Stimulated activated CD8-positive, alpha-beta memory T cell treated with anti-CD3 and anti-CD28 coated beads, Interleukin-2, amount 100 ng/mL, for 1 hour (primary cell): ENCODE measurements at places on chromosomes 6 and 20.

GRCh38 chr20:2930538-2930937 is 57.3 kb downstream of the PTPRA start:
- no peak for DNase-seq

DNA sequence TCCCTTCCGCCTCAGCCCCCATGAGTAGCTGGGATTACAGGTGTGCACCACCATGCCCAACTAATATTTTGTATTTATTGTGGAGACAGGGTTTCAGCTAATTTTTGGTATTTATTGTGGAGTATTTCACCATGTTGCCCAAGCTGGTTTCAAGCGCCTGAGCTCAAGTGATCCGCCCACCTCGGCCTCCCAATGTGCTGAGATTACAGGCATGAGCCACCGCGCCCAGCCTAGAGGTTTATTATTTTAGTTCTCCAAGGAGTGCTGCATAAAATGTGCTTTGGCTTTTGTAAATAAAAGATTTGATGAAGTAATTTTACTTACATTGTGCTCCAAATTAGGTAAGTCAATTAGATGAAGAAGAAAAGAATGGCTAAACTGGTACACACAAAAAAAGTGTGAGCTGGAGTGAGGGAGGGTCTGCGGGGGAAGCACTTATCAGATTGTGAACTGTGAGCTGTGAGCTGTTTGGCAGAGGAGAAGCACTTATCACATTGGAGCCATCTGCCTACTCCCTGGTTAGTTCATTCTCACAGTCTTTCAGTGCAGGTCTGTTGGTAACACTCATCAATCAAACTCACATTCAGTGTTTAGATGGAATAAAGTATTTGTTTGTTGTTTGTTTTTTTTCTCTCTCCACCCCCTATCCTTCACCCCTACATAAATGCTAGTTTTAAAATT is 398.0 kb downstream of the EPHA7 start:
- DNase-seq: no peak

DNA sequence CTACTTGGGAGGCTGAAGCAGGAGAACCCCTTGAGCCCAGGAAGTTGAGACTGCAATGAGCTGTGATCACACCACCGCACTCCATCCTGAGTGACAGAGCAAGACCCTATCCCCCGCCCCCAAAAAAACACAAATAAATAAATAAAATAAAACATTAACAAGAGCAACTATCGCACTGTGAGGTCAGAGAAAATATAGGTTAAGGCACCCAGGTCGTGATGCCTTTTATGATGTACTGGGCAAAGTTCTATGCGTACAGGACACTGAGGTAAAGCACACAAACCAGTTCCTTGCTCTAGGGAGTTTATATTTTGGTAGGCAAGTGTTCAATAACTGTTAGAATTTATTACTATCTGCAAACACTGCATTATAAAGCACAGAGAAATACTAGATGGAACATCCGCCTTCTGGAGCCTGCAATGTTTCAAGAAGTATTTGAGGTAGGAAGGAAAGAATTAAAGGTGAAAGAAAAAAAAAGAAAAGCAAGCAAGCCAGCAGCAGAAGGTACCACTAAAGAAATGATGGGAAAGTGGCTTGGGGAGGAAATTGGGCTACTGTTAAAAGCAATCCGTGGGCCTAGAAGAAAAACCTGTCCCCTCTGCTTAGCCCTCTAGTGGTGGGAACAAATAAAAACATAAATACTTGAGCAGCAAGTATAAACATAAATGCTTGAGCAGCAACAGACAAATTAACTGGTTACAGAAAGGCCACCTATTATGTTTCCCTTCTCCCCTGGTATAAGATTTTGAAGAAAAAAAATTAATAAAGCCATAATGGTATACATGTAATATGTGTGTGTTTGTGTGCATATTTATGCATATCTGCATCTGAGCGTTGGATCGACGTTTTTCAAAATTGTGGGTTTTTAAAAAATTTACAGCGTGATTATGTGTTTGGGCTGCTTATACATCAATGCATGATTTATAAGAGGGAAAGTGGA is 128.0 kb downstream of the PHACTR1 start:
- no peak for DNase-seq

GRCh38 chr6:144149894-144150709 is at the start of gene STX11:
Gene STX11, plus strand, starts transcription at chr6:144150517. Its CDS starts 36,111 bp downstream, at chr6:144186628.
- DNase-seq: peak; percentile 38

GRCh38 chr6:158009114-158009891 is 27.6 kb downstream of the SYNJ2 start:
- DNase-seq: no peak

DNA sequence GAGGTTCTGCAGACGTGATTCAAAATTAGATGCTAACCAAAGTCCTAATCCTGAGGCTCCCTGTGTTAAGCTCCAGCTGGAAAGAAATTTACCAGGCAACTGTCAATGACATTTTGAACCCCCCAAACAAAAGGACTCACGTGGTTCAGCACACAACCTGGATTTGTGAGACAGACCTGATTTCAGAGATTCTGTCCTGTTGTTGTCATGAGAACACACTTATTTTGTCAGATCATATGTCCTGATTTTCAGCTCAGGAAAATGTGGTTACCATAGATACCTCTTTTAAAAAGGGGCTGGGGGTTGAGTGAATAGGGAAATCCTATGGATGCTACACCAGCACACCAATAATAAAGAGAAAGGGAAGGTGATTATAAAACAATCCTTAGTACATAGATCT is 61.6 kb downstream of the MTFR2 start:
- no peak for DNase-seq

GRCh38 chr6:9248133-9248532 is 812.8 kb upstream of the SLC35B3 start:
- no peak for DNase-seq

DNA sequence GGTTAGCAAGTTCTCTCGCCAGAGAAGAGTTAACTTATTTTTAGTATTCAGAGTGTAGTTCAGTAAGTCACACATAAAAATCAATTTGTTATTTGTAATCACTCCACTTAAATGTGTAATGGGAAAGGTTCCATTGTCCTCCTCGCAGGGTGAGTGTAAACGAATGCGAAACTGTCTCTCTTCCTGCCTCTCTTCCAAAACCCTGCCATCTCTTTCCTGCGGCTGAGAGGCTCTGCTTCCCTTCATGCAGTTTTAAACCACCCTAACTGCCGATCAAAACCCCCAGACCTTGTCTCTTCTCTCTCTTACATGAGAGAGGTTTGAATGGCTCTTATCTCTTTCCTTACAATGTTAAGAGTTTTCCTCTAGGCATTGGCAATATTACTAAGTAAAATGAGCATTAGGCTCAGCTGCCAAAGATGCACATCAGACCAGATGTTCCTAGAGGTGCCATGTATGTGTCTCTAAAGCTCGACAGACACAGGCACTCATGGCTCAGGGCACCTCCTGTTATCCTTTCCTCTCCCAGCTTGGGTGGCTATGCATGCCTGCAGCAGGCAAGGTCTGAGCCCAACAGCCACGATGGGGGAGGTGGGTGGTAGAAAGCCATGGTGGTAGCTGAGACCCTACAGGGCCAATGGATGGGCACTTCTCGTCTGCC is 91.2 kb downstream of the JARID2 start:
- DNase-seq: no peak

DNA sequence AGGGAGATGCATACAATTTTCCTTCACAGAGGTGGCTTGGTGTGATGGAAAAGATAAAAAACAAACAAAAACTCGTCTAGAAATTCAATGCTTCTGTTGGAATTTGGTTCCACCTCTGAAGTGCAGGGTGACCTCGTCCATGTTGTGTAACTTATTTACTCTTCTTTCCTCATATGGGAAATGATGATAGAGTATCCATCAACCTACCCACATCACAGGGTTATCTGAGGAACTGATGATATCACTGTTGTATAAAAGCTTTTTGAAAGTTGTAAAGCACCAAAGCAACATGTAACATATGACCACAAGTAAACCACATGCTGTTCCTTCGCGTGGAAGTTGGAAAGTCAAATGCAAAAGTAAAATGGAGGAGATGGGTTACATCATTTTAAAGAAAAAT is 212.0 kb upstream of the SGK1 start:
- DNase-seq: no peak

DNA sequence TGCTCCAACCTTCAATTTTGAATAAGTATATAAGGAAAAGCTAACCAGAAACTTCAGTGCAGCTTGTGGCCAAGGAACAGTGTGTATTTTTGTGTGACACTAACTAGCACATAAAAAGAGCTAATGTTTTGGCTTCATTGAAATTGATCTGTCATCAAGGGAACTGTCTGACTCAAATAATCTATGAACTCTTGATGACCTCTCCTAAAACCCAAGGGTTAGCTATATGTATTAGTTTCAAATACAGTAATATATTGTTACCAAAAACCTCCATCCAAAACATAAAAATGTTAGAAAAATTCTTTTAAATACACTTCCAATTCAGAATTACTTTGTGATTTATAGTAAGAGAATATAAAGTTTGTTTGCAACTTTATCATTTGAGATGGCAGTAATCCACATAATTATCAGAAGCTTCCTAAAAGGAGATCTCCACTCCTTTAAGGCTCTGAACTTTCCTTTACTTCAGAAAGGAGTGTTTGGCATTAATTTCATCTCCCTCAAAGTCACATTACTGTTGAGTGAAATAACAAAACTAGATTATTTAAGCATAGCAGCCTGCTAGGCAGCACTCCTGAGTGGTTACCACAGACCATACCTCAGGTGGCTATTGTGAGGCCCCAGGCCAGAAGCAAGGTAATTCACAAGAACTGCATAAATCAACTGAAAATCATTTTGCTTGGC is 46.3 kb upstream of the HSF2 start:
- no peak for DNase-seq

GRCh38 chr6:96249755-96250154 is 234.0 kb downstream of the FUT9 start:
- no peak for DNase-seq

- no peak for DNase-seq
These were observed 208.2 kb upstream of the RIN2 start for GRCh38 chr20:19549896-19550295.

GRCh38 chr20:57346477-57346876 is 4.6 kb upstream of the RAE1 start:
- DNase-seq: peak; percentile 20

DNA sequence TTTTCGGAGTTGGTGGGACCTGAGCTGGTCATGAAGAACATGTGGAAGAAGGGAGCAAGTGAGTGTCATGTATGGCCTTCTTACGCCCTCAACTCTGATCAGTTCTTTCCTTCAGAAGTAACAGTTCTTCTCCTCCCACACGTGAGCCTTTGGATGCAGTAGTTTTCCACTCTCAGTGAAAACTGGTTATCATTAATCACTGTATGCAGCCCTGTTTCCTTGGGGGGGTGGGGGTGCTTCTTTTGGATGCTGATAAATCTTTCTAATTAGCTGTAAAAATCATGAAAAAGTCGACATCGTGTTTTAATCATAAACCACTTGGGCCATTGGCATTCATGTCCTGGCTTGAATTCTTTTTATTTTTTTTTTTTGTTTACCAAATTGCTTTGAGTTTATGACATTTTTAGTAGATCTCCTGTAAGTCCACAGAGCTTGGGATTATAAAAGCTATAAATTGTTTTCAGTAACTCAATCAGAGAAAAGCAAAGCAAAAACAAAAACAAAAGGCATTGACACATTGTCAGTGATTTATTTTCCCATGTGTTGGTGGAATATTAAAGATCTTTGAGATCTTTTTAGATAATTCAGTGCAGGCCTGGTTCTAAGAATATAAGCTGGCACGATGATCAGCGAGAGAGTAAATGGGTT is 84.8 kb downstream of the TRMT11 start:
- no peak for DNase-seq

DNA sequence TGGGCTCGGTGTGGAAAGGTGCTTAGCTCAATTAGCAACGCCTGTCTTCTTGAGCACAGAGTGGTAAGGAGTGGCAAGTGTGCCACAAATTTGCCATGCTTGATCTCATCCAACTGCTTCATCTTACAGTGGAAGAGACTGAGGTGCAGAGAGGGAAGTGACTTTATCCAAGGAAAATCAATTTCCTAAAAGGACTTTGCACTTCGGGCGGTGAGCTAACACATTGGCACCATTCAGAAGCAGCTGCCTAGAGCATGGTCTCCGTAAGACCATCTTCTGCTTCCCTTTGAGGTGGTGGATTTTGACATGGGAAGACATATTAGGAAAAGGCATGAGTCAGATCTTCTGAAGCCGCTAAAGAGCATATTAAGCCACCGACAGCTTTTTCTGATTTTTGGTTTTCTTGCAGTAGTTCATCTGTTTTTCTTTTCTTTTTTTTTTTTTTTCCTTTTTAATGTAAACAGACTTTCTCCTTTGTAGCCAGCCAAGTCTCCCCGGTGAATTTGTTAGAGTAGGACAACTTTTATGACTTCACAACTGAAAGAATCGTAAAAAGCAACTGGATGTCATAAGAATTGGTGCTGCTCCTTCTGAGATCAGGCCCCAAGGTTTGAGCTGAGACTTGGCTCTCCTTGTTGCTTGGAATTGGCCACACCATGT is 273.2 kb downstream of the CDC5L start:
- no peak for DNase-seq

DNA sequence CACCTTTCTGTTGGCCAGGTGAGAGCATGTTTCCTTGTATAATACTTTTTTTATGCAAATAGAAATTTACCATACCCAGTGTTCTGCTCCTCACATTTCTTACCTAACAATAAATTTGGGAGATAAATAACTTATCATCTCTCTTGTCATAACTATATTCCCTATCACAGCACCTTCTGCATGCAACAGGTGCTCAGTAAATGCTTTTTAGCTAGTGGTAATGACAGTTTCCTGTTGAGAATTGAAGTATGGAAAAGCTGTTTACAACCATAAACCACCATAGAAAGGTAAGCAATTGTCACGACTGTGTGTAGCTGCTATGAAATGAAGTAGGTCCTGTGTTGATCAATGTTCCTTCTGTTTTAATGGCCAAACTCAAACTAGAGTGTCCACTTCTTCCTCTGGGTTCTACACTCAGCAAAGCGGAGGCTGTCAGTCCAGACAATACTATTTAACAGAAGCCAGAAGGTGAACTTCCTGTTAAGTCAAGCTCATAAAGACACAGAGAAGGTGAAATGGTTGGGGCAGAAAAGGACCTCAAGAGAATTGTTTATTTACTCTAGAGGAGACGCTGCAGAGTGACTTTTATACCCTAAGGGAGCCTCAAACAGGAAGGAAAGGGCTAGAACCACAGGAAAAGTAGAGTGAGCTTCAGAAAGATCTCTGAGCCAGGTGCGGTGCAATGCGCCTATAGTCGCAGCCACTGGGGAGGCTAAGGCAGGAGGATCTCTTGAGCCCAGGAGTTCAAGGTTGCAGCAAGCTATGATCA is 84.0 kb upstream of the SLC22A16 start:
- no peak for DNase-seq

DNA sequence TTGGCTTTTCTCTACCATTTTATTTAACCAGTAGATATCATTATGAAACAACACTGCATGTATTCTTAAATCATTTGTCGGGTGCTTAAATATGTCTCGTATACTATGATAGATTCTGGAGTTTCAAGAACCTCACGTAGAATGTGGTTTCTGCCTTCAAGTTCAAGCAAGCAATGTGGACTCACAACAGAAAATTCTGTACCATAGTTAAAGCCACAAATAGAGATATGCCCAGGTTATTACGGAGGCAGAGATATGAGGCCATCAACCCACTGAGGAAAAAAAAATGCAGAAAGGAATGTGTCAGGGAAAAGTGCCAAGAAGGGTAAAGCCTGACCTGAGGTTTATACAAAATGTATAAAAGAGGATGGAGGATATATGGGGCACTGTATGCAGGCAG is 109.9 kb downstream of the GFRAL start:
- DNase-seq: no peak
